ENCODE measurements at places on chromosomes 5 and 9.

DNA sequence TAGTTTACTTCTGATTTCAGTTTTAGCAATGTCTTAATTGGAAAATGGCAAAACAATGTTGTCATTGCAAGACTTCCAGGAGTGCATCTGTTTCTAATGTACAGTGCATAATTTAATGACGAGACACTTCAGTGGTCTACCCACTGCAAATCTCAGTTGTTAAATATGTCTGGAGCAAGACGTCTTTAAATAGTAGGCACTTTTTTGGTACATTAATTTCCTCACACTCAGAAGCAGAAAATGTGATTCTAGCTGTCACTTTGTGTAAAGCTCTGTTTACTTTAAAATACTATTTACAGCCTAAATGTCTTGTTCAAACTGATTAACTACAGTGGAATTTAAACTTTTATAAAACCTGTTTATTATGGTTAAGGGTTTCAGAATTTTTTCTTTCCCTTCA is 815.5 kb downstream of the TLE1 start:
- DNase-seq: no peak

GRCh38 chr9:118170032-118170955 is 466.1 kb downstream of the TLR4 start:
- no peak for DNase-seq

- no peak for DNase-seq
These were observed 53.8 kb downstream of the CAST start for GRCh38 chr5:96716007-96716406.

DNA sequence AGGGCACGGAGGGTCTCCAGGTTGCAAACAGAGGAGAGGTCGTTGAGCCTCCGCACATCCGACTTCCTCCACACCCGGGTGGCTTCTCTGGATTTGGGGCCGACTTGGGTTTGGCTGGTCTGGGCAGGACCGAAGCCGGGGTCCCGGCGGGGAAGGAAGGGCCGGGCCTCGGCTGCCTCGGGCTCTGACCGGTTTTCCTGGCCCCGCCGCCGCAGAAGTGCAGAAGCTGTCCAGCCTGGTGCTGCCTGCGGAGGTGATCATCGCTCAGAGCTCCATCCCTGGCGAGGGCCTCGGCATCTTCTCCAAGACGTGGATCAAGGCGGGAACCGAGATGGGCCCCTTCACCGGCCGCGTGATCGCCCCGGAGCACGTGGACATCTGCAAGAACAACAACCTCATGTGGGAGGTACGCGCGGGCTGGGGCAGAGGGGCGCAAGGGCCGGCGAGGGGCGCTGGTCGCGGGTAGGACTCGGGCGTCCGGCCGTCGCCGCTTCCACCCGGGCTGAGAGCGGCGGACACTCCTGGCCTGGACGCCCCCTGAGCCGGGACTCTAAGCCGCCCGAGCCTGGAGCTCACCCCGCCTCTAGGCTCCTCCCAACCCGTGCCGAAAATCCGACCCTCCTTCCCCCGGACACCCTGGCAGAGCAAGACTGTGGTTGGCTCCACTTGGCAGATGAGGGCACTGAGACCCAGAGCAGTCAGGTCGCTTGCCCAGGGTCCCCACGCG is 2.2 kb downstream of the PRDM12 start:
- no peak for DNase-seq

- peak; percentile 61 for DNase-seq
These were observed 17.5 kb downstream of the WHRN start for GRCh38 chr9:114487607-114488300.

DNA sequence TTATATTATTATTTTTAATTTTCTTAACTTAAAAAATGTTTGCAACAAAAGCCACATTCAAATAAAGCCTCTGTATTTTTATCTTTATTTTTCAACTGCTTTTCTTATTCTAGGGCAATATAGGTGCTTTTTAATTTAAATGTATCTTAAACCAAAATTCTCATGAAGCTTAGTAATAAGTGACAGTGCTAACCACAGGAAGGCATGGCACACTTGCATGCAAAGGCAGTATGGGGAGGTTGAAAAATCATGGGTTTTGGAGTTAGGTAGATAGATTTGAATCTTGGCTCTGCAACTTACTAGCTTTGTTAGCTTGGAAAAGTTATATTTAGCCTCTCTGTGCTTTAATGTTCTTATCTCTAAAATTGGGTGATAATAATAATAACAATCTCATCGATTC is 458.0 kb downstream of the DMAC1 start:
- DNase-seq: no peak

GRCh38 chr5:64519263-64519662 is 13.4 kb downstream of the RGS7BP start:
- DNase-seq: no peak

DNA sequence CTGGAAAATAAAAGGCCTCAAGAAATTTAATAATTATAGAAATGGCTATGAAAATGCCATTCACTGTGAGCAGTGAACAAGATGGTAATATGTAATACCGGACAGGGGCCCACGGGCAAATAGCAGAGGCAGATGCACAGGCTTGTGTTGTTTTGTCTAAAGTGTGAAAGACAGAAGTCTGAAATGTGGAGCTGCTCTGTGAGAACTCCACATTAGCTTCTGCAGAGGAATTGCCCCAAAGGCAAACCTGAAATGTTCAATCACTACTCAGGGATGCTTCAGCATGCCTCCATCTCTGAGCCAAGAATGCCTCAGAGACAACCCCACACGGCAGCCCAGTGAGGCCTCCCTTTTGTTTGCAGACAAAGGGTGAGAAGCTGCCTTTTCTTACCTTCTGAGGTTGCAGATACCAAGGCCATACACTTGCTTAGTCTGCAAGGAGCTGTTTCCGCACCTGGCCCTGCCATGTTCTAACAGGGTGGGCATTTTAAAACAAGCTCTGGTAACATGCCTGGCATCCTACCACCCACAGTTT is 124.3 kb upstream of the CXCL14 start:
- DNase-seq: no peak

- no peak for DNase-seq
These were observed 275.3 kb upstream of the IL12B start for GRCh38 chr5:159605585-159605984.

GRCh38 chr9:136019041-136019680 is 58.0 kb upstream of the UBAC1 start:
- DNase-seq: no peak

GRCh38 chr5:89133975-89134374 is 251.0 kb upstream of the MEF2C start:
- no peak for DNase-seq

DNA sequence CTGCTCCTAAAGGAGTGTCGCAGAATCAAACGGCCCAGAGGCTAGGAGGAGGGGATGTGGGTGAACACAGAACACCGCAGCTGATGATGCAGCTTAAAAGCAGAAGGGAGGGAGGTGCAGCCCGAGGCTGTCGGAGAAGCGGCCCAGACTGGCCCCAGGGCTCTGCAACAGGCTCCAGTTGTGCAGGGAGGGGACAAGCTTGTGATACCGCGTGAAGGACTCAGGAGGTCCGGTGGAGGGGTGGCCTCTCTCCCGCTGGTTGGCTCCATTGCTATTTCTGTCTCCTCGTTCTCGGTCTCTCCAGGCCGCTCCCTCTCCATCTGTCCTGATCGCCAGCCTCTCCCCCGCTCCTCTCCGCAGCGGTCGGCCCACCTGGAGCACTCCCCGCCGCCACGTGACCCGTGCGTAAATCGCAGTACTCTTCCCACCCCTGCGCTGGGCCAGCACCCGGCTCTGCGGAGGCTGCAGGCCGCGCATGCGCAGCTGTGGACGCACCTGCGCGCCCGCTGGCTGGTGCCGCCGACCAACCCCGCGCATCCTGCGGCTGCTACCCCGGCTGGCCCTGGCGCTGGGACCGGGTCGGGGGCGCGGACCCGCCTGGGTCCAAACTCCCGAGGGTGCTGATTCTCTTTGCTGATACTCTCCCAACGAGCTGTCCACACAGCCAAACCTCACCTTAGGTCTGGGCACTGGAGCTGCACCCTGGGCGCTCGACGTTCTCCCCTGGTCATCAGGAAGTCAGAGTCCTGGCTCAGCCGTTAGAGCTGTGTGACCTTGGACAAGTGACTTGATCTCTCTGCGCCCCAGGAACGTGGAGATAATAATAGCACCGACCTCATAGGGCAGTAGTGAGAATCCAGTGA is 3.7 kb upstream of the STXBP1 start:
- DNase-seq: peak; percentile 51

DNA sequence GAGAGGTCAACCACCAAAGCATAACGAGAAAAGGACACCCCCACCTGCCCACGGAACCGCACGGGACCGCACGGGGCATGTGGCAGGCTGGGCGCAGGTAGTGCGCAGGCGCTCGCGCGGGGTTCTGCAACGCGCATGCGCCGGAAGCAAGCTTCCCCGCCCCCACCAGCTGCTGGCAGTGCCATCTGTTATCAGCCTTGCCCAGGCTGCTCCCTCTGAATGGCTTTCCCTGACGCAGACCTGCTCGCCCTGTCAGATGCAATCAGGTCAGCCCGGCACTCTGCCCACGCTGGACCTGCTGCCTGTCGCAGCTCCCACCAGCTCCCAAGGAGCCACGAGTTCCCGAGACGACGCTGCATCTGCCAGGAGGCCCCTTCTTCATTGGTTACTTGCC is 22.8 kb downstream of the PTCH1 start:
- DNase-seq: no peak

DNA sequence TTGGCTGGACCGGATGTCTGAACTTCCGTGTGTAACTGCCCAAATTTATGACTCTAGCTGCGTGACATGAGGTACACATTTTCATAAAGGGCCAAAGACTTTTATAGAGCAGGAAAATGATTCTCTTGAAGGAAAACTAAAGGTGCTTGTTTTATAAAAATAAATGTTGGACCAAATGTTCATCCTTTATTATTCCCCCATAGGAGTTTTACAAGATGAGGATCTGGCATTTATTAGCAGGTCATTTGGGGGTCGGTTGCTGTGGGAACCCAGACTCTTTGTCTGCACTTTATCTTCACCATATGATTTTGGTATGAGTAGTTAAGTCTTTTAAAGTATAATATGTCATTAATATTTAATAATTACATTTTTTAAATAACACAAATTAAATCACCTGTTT is 571.2 kb downstream of the EFNA5 start:
- no peak for DNase-seq

GRCh38 chr5:135705941-135706466 is 127.2 kb upstream of the CXCL14 start:
- DNase-seq: no peak

- no peak for DNase-seq
These were observed 186.0 kb downstream of the GOLPH3 start for GRCh38 chr5:31987985-31988710.

DNA sequence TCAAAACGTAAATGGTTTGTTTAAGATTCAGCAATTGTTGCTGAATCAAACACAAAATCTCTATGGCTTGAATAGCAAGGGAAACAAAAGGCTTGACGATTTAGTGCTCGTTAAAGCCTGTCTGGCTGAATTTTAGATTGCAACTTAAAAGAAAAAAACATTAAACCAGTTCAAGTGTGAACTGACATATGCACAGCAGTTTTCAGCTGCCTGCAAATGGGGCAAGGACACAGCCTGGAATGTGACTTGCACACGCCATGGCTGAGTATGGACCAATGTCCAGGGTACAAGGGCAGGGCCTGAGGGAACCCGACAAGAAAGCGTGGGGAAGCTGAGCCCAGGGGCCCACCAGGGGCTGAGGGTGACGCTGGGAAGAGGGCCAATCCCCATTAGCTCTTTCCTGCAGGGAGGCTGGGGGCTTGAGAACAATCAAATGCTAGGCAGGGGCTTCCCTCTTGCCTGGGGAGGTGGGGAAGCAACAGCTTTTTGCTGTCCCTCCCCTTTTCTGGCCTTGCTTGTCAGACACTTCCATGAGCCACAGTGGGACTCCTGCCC is 89.6 kb upstream of the LRRTM2 start:
- no peak for DNase-seq

GRCh38 chr5:38719916-38720315 is 125.9 kb upstream of the OSMR start:
- no peak for DNase-seq

GRCh38 chr5:11146171-11146570 is 385.1 kb upstream of the DAP start:
- DNase-seq: no peak

DNA sequence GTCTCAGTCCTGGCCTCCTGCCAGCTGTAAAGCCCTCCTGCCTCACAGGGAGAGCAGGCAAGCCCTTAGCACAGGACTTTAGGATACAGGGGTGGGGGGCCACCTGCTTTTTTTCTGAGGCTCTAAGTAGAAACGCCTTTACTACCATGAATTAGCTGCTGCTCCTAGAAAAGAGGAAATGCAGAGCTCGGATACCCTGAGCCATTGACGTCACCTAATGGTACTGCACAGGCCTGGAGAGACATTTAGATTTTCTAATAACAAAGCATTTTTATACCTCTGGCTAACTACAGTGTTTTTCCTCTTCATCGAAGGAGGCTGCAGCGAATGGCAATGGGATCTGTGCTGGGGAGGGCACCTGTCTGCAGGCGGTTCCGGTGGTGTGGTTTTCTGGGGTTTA is 137.0 kb downstream of the WDR41 start:
- no peak for DNase-seq

DNA sequence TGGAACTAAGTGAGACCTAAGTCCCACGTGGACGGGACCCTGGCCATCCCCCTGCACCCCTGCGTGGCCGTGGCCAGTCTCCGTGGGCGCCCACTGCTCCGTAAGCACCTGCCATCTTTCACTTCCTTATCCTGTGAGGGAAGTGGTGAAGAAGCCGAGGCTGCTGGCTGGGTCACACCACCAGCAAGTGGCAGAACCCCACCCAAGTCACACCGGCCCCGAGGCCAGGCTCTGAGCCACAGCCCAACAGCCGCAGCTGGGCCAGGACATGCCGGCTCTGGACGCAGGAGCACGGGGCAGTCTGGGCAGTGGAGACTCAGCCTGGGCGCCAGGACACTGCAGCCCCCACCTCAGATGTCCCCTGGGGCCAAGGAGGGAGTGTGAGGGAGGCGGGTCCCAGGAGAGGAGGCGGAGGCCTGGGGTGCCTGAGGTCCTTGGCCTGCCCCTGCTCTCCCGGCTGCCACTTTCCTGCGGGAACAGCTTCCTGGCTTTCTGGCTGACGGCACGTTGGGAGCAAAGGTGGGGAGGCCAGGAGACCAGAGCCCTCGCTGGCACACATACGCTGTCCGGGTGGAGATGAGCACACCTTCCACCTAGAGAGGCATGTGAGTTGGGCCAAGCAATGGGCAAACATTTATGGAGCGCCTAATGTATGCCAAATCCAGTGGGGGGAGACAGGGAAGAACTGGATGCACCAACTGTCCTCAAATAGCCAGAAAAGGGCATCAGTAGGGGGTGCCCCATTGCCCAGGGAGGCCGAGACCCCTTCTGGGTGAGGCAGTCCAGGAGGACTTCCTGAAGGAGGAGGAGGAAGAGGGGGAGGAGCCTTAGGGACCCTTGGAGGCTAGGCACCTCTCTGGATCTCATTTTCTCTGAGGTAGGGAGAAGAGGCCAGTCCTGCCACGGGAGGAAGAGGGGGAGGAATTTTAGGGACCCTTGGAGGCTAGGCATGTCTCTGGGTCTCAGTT is 43.9 kb upstream of the EGFL7 start:
- DNase-seq: no peak

DNA sequence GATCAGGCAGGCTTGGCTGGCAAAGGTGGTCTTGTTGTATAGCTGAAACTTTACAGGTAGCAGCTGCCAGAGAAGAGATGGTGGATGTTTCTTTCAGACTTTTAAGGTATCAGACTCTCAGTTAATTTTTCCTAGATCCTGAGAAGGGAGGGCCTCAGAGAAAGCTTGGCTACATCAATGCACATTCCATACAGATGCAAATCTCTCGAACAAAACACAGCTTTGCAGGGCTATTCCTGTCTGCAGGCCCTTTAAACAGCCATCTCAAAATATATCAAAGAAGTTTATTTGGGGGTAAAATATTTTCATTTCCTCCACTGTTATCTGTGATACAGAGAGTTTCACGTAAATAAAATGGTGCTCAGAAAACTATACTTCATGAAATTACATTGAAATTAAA is 1584.4 kb downstream of the EFNA5 start:
- no peak for DNase-seq
